Immature natural killer cell (primary cell): ENCODE measurements at places on chromosomes 1 and 21. TPM values are rescaled to one million over a fixed set of nuclear protein-coding genes. Genes with fewer than 3 reads are reported as not detected.

DNA sequence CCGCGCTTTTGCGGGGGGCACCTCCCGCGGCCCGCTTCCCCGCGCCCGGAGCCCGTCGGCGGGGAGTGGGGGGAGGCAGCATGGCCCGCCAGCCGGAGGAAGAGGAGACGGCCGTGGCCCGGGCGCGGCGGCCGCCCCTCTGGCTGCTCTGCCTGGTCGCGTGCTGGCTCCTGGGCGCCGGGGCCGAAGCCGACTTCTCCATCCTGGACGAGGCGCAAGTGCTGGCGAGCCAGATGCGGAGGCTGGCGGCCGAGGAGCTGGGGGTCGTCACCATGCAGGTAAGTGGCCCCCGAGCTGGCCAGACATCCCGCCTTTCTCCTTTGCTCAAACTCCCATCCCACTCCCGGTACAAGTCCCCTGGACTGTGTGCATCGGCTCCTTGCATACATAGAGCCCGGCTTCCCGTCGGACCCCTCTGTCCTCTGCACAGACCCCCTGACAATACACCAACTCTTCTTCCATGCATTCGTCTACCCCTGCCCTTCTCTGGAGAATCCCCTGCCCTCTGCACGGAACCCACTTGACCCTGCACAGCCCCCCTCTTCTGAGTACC, 812 bp downstream of the CACHD1 start:
- no peak overlapping the region for H3K27ac ChIP-seq
- DNase-seq = no peak
- peaks cover 23% of the 10 kb centered on the region for H3K4me1 ChIP-seq
- H3K27me3 ChIP-seq = peaks cover 8% of the 10 kb centered on the region
- peak overlapping the region; percentile 66 for H3K4me3 ChIP-seq

DNA sequence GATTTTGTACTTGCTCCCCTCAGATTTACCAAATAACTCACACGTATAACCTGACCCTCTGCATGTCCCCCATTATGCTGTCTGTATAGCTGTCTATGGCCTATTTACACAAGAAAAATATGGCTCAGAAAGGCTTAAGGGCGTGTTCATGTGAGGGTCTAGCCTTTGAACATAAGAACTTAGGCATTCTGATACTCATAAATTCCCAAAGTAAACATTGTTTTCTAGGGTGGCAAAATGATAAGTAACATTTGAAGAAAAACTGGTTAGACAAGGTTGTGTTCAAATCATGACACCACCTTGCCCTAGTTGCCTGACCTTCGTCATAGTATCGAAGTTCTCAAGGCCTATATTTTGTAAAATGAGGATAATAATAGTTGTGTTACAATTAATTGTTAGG, 394.6 kb downstream of the LRRIQ3 start:
- no peaks in the 10 kb centered on the region for H3K36me3 ChIP-seq
- no peaks in the 10 kb centered on the region for H3K4me1 ChIP-seq
- no peak overlapping the region for H3K4me3 ChIP-seq
- no peak for DNase-seq

GRCh38 chr1:212106286-212106792, 70.8 kb downstream of the DTL start:
- no peaks in the 10 kb centered on the region for H3K36me3 ChIP-seq
- no peak overlapping the region for H3K27ac ChIP-seq
- H3K4me1 ChIP-seq = no peaks in the 10 kb centered on the region
- no peak overlapping the region for H3K4me3 ChIP-seq
- no peaks in the 10 kb centered on the region for H3K27me3 ChIP-seq
- no peak for DNase-seq

NEXN gene
- 3.0 TPM for polyA plus RNA-seq

CLDN8 gene
- polyA plus RNA-seq = not detected

KRTAP6-3 gene
- polyA plus RNA-seq = not detected

HES2 gene
- polyA plus RNA-seq = not detected
